ENCODE measurements at places on chromosomes 7 and 10. TPM values are rescaled to one million over a fixed set of nuclear protein-coding genes. Genes with fewer than 3 reads are reported as not detected.
A peak's percentile ranks its signal among the peaks of the same experiment; 100 is the strongest.

Gene KNDC1
- total RNA-seq = 7.4 TPM

GRCh38 chr10:45515630-45516029 lies 141.6 kb downstream of the ALOX5 start:
- no peak for DNase-seq

- DNase-seq = no peak
These were observed 4.4 kb upstream of the BET1 start for GRCh38 chr7:94008537-94008936.

Gene ZNF775
- 20.5 TPM for total RNA-seq

Gene HKDC1
- not detected for total RNA-seq

- DNase-seq = no peak
These were observed 42.6 kb downstream of the CNOT4 start for GRCh38 chr7:135467207-135467711.

DNA sequence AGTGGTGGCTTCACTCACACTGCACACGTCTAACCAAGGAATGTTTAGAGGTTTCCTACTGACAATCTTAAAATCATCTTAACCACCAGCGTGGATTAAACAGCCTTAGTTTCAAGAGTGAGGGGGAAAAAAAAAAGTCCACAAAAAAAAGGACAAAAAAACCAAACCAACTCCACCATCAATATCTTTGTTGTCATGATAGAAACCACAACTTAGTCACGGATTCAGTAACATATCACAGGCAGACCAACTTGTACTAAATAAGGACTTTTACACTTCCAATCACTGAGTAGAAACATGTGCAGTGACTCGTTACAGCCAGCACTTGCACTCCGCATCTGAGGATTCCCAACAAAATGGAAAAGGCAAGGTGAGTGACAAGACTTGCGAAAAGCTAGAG lies 46.5 kb downstream of the FAM171A1 start:
- no peak for DNase-seq

GRCh38 chr10:130471486-130471885 lies 335.3 kb downstream of the GLRX3 start:
- no peak for DNase-seq

DNA sequence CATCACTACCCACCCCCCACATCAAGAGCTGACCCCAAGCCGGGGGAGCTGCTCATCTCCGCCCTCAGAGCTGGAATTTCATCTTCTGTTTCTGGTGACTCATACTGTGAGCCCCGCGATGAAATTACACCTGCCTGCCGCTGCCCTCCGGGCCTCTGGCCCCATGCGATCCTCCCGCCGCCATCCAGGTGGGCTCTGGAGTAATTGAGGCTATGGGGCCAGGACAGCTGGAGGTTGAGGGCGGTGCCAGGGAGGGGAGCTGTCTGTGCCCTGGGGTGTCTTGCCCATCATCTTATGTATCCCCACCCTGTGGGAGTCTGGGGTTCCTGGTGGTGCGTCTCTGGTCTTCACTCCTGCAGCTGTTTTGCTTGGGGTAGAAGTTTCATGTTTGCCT lies 9.0 kb downstream of the GTF2IRD1 start:
- DNase-seq = no peak

- DNase-seq = peak; percentile 67
These were observed 336.9 kb upstream of the NPSR1 start for GRCh38 chr7:34320926-34321661.

Gene MLXIPL
- total RNA-seq = 0.86 TPM

Gene NUTM2D
- total RNA-seq = 11.3 TPM

DNA sequence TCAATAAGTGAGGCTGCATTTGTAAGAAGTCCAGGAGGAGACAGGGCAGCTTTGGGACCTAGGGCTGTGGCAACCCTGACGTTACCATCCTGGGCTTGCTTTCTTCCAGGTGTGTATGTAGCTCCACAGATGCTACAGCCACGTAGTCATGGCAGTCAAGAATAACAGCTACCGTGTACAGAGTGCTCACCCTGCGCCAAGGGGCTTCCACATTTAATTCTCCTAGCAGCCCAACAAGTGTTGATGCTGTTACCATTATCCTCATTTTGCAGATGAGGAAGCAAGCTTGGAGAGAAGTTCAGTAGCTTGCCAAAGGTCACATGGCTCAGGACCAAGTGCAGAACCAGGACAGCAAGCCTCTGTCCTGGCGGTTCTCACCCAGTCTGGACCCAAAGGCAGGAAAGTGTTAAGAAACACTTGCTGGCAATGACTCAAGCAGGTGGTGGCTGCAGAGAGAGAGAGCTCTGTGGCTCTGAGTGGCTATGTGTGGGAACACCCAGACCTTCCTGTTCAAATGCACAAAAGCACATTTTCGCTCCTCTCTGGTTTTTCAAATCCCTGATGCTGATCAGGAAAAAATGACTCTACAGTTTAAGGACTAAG lies 89.8 kb downstream of the CREM start:
- DNase-seq = no peak

DNA sequence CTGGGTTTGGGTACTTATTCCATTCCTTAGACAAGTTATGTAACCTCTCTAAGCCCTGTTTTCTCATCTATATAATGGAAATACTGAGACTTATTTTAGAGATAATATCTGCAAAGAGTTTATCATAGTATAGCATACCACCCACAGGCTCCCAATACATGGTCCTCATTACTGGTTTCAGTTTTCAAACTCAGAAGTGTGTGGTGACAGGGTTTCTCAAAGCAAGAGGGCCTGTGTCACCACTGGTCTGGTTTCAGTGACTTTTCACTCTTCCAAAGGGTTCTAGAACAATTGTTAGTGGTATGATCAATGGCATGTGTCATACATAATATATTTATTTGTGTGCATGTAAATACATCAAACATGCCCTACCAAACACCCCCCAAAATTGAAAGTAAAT lies 89.2 kb upstream of the BMPER start:
- DNase-seq = no peak

- no peak for DNase-seq
These were observed 2.0 kb downstream of the TYSND1 start for GRCh38 chr10:70144372-70145110.

GRCh38 chr7:55565681-55566080 lies 6.6 kb downstream of the VOPP1 start:
- no peak for DNase-seq

Gene OR2A5
- not detected for total RNA-seq

- DNase-seq = no peak
These were observed 73.7 kb downstream of the NKX6-2 start for GRCh38 chr10:132712291-132712690.

GRCh38 chr10:128149267-128150014 lies 23.2 kb upstream of the MKI67 start:
- peak; percentile 26 for DNase-seq

GRCh38 chr7:129279757-129280156 lies 54.9 kb downstream of the AHCYL2 start:
- DNase-seq = no peak

Gene KAZALD1
- total RNA-seq = 0.59 TPM

Gene LEP
- total RNA-seq = not detected

DNA sequence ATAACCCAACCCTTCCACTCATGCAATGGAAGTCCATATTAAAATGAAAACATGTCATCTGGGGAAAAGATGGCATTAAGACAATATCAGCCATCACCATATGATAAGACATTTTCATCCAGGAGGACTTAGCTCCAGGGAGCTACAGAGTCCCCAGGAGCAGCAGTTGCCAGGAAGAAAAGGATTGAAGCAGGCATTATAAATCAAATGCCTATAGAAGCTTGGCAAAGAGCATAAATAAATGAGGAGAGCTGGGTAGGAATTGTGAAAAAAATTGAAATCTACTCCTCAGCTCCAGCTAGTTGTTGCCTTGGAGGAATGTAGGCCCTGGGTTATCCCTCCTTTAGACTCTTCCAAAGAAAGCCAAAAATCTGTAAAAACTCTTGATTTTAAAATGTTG lies 42.5 kb downstream of the FAM13C start:
- no peak for DNase-seq

GRCh38 chr7:77910124-77910523 lies 111.6 kb downstream of the PHTF2 start:
- no peak for DNase-seq

DNA sequence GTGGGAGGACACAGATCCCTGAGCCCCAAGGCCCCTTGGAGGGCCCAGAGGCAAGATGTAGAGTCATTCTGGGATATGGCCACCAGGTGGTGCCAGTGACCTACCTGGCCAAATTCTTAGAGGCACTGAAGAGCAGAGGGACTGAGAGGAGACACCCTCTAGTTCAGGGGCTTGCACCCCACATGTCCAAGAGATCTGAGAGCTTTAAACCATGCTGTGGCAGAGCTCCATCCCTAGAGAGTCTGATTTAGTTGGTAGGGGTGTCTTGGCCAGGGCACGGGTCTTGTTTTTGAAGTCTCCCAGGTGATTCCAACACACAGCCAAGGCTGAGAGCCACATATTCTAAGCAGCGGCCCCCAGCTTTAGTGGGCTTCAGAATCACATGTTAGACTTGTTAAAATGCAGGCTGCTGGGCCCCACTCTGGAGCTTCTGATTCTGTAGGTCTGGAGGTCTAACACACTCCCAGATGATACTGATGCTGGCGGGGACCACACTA lies 52.5 kb downstream of the PRF1 start:
- DNase-seq = peak; percentile 76

Gene C10orf67
- total RNA-seq = not detected

DNA sequence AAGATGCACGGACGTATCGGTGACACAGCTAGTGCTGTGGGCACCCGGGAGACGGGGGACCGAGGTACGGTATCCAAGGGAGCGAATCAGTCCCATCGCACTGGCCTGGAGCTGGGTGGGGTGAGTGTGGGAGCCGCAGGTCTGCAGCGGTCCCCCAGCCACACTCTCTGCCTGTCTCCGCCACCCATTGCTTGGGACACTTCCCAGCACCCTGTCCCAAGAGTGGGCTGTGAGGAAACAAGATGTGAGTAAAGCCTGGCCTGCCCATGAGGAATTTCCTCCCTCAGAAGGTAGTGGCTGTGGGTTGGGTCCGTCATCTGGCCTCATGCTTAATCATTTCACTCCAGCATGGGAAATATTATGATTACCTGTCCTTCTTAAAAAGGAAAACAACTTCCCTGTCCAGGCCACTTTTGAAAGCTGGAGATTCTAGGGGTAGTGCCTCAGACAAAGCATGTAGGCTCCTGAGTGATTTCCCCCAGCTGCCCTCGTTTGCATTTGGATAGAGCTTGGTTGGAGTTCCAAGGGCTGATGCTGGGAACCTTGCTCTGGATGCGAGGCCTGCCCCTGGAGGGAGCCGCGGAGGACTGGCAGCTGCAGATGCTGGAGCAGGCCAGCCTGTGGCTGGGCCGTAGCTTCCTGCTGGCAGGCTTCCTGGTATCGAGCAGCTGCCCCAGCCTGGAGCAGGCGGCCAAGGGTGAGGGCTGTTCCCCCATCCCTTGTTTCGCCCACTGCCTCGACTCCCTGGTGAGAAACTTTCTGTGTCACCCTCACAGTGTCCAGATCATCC lies 6.2 kb upstream of the ACTR3C start:
- no peak for DNase-seq

DNA sequence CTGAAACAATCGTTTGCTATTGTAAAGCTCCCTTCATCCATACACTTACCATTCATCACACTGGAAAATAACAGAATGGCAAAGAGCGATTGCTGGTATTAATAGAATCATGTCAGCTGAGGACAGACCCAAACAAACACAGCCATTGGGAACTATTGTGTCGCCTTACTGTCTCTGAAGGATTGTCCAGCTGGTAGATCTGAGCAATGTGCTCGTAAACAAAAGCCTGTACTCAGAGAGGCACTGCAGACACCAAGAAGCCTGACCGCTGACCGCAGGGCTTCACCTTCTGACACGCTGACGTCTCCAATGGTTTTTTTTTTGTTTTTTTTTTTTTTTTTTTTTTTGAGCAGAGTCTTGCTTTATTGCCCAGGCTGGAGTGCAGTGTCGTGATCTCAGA lies 151.0 kb upstream of the FRMD4A start:
- no peak for DNase-seq

DNA sequence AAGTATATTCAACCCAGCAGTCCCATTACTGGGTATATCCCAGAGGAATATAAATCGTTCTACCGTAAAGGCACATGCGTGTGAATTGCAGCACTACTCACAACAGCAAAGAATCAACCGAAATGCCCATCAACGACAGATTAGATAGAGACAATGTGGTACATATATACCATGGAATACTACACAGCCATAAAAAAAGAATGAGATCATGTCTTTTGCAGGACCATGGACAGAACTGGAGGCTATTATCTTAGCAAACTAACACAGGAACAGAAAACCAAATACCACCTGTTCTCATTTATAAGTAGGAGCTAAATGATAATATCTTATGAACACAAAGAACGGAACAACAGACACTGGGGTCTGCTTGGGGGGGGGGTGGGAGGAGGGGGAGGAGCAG lies 44.3 kb upstream of the KLHL7 start:
- no peak for DNase-seq

GRCh38 chr10:16182688-16183087 lies 254.1 kb upstream of the PTER start:
- DNase-seq = no peak

Gene TAF5
- total RNA-seq = 6.9 TPM

DNA sequence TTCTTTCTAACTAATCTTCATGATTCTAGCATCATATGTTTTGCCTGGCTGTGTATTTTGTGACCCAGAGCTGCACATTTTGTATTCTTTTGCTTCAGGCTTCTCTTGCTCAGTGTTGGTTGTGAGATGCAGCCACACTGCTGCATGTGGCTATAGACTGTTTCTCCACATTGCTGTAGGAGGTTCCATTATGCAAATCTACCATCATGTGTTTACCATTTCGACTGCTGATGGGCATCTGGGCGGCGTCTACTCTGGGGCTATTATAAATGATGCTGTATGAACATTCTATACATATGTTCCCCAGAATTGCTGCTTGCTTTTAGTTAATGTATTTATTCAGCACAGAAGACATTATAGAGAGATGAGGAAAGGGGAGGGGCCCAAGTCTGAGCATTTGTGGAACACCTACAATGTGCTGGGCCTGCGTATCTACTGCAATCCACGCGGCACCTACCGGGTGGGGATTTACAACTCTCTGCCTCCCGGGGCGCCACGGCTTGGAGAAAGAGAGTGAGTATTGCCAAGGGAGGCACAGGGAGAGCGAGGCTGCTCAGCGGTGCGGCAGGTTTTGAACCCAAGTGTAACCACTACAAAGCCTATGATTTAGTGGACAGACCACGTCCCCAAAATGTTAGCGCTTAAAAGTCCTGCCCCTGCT lies 172.5 kb downstream of the PRKAG2 start:
- no peak for DNase-seq

DNA sequence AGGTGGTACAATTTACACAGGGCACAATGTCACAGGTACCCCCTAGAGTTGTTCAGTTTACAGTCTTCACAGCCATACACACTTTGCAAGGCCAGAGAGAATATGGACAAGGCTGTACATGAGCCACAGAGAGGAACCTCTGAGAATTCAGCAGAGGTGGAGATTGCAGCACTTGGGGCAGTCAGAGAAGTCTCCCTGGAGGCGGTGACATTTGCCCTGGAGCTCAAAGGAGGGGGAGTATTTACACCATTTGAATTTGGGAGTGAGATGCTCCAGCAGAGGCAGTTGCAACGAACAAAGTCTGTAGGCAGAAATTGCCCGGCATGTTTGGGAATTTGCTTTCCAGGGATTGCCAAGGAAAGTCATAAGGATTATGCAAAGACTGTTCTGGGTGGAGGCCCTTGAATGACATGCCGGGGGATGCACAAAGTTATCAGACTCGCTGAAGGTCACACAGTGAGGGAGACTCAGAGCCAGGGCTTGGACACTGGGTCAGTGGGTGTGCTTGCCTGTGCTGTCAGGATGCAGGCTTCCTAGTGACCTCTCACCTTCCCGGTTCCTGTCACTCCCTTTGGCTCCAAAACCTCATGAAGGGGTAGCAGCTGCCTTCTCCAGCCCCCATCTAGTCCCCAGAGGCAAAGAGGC lies 160.7 kb upstream of the PCBD1 start:
- DNase-seq = no peak

Gene TYW1B
- total RNA-seq = 5.0 TPM

GRCh38 chr10:121457729-121458128 lies 140.5 kb downstream of the FGFR2 start:
- no peak for DNase-seq

Gene CNNM1
- total RNA-seq = 0.10 TPM

Measured in glutamatergic neuron (in vitro differentiated cells).